Omental fat pad (tissue), 4 donors: ENCODE measurements at places on chromosomes 12 and 14. TPM values are rescaled to one million over a fixed set of nuclear protein-coding genes. Genes with fewer than 3 reads are reported as not detected.
A peak's percentile ranks its signal among the peaks of the same experiment; 100 is the strongest.

TRIM9 gene
- 1.5 TPM for total RNA-seq

SNW1 gene
- total RNA-seq: 44.4 TPM

AQP2 gene
- not detected for total RNA-seq

DNA sequence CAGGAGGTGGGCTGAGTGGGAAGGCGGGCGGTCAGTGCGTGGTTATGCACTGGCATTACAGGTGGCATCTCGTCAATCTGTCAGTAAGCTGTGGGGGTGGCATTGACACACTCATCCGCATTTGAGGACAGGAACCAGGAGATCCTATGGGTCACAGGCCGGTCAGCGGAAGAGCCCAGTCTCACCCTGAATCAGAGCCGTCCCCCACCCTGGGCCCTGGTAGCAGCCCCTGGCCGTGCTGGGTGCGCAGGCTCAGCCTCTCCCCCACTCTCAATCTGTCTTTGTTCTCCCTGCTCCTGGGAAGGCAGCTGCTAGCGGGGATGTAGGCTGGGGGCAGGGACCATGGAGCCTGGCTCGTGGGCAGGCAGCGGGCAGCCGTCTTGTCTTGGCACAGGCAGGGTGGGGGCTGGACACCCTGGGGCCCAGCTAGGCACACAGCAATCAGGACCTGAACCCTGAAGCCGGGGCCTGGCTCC lies 5.1 kb downstream of the INF2 start:
- no peak for DNase-seq

DNA sequence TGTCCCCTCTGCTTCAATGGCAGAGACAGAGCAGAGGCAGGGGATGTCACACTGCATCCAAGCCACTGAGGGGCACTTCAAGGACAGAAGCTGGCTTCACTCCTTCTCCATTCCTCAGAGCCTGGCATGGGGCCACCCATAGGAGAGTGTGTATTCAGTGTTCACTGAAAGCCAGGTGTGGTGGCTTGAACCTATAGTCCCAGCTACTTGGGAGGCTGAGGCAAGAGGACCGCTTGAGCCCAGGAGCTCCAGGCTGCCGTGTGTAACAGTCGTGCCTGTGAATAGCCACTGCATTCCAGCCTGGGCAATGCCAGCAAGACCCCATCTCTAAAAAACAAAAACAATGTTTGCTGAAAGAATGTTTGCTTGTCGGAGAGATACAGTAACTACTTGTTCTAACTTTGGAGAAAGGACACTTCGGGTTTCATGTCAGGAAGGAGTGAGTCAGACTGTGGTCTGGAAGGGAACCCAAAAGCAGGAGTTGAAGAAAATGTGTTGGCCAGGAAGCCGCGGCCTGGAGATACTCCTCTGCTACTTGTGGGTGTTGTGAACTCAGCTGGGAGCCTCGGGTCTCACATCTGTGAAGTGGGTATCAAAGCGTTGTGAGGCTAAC lies 43.4 kb downstream of the ELK3 start:
- DNase-seq: no peak

DNA sequence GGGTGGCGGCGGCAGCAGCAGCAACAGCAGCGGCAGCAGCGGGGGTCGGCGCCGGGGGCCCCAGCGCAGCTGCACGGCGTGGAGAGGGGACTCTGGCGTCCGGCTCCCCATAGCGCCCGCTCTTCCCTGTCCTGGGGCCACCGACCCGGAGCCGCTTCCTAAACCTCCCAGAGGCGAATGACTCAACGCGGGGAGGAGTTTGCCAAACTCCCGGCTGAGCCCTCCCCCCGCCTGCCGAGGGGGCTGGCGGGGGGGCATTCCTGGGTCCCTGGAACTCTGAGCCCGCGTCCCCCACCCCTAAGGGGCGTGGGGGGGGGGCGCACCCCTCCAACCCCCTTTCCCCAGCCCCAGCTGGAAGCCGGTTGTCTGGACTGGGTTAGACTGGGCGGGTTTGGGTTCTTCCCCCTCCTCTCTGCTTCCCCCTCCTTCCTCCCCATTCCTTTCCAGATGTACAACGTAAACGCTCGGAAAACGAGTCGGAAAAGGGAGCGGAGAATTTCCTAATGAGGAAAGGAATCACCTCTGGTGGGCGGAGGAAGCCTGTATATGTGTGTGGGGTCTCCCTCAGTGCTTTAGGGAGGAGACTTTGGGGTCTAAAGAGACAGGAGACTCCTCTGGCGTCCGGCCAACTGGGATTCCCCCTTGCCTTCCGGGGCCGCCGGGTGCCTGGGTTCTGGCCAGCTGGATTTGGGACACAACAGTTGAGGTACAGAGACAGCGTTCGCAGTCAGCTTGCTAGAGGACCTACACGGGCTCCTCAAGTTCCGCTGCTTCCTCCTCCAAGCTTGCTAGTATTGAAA lies at the start of gene ITGA5:
Gene ITGA5 (minus strand): TSS at position 179 of the 800 bp plus-strand sequence. CDS start 68 bp downstream, at position 111.
- DNase-seq: peak; percentile 77

GRCh38 chr14:52840877-52841276 lies 49.5 kb upstream of the GNPNAT1 start:
- no peak for DNase-seq

DNA sequence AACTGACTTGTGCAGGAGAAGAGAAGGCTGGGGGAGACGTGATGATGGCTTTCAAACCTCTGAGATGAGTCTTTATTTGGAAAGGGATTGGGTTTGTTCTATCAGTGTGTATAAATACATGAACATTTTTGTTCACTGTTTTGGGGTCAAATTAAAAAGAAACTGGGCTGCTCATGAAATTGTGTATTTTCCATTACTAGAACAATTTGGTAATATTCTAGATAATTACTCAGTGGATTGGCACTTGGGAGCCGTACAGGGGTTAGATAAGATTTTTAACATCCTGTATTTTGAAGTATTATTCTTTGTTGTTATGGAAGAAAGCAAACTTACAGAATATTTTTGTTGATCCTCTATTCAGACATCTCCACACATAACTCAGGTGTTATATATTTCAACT lies 340.6 kb downstream of the PRKD1 start:
- no peak for DNase-seq

DNA sequence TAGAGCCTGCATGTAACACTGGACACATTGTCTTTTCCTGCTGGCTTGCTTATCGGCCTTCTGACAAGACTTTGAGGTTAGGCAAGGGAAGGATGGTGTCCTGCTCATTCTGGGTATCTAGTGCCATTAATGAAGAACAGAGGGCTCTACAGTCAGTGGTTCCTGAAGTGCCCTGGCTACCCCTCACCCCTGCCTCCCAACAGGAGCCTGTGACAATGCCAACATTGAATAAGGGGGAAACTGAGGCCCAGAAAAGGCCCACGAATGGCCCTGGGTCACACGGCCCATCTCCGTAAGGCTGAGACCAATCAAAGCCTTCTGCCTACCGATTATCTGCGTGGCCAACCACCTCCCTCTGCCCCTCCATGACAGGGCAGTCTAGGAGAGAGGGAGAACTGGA lies 2.1 kb downstream of the IFI27L2 start:
- DNase-seq: no peak
